ENCODE measurements at places on chromosomes 5 and 9.

DNA sequence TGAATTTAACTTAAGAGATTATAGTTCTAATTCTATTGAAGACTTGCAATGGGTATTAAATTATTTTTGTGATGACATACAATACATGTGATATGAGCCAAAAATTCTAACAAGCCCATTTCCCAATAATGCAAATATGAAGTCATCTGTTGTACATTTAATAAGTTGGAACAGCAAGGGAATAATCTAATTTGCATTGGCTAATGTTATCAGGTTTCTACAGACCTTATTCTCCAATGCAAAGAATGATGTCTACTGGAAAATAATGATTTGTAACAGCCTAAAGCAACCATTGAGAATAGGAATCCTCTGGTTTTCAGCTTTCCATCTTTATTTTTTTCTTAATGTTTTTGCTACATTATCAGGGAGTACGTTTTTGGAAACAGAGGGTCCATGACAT is 89.1 kb upstream of the MINAR2 start:
- no peak for DNase-seq

GRCh38 chr9:107323836-107324585 is 40.9 kb downstream of the RAD23B start:
- no peak for DNase-seq

GRCh38 chr5:22926574-22926973 is 73.4 kb upstream of the CDH12 start:
- DNase-seq, result no peak

DNA sequence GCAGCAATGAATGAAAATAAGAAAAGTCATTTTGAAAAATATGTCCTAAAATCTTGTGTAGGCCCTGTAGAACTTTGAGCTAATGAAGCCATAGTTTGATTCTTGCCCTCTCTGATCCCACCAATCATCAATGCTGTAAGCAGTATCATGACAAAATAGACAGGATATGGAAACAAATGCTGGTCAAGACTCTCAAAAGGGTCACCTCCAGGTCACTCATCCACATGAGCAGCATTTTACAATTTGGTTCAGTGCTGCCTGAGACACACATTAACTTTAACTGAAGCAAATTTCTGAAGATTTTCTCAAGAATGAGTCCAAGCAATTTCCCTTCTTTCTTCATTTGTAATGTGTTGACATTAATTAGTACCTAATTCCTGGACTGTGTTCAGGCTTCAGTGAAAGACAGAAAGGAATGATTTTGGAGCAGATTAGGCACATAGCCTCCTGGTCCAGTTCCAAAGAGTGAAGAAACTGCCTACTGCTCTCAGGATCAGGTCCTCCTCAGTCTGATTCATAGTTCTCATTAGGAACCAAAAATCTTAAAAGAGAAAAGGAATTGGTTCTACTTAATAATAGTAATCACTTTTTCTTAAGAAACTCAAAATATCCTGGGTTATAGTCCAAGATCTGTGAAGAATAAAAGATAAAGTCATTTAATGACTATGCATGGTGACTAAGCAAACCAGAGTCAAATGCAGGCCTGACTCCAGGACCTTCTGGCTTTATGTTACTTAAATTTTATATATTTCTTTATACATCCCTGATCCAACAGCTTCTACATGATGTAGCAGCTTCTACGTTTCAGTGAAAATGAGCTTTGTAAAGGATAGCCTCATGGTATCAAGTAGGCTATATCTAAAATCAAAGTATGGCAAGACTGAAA is 192.1 kb upstream of the RGMB start:
- DNase-seq, result no peak

DNA sequence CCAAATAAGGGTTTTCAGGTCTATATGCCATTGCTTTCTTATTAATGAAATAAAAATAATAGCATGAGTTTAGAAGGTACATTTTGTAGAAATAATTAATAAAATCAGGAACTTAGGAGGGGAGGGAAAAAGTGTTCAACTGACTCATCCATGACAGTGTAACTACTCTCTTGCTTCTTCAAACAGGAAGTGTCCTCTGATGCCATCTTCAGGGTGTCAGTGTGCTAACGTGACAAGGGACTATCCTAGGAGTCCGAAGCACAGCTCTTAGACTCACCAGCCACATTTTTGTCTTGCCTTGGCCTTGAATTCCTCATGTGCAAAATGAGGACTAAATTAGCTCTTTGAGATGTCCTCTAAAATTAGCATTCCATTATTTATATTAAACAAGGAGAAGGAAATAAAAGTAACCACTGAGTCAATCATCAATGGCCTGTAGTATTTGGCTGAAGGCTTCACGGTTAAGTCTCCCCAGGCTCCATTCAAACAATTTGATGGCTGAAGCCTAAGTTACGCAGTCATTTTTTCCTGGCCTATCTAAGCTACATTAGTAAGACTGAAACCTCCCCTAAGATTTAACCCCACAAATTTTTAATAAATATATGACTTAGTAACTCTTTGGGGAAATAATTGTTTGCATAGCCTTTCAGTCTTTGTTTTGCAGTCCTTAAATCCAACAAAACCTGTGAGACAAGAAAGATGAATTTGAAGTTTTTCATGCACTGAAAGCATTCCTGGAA is 151.1 kb downstream of the ARL15 start:
- DNase-seq, result no peak

GRCh38 chr9:27586304-27586703 is 13.0 kb upstream of the C9orf72 start:
- no peak for DNase-seq

DNA sequence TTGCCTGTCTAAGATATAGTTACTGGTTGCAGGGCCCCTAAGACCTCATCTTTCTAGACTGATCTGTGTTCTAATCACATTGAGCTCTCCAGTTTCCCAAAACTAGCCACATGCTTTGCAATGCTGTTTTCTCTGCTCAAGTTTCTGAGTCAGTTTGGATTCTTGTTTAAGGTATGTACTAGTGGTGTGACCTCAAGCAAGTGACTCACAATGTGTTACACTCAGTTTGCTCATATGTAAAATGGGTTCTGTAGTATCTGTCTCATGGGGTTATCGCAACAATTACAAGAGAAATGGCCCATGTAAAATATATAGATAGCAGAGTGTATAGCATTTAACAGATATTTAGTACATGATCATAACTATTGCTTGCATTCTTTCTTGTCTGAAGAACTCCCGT is 153.1 kb upstream of the ELL2 start:
- no peak for DNase-seq

- DNase-seq, result no peak
Observed at GRCh38 chr5:66718374-66719002, 122.3 kb downstream of the MAST4 start.

- DNase-seq, result no peak
Observed at GRCh38 chr5:171422902-171423663, 3.6 kb downstream of the FGF18 start.

GRCh38 chr5:28707706-28708105 is 1669.3 kb upstream of the CDH9 start:
- DNase-seq, result no peak

DNA sequence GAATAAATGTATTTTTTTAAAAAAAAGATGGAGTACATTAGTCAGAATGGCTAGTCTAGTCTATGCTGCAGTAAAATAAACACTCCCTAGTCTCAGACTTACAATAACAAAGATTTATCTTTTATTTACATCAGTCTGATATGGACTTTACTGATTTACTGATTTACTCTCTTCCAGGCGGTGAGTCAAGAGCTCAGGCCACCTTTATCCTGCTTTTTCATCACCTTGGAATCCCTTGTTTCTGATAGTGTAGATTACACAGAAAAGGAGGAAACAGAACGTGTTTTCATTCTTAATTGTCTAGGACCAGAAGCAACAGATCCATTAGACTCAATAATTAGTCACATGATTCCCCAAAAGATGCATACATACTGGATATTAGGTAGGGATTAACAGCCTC is 290.1 kb upstream of the TRPC7 start:
- no peak for DNase-seq

DNA sequence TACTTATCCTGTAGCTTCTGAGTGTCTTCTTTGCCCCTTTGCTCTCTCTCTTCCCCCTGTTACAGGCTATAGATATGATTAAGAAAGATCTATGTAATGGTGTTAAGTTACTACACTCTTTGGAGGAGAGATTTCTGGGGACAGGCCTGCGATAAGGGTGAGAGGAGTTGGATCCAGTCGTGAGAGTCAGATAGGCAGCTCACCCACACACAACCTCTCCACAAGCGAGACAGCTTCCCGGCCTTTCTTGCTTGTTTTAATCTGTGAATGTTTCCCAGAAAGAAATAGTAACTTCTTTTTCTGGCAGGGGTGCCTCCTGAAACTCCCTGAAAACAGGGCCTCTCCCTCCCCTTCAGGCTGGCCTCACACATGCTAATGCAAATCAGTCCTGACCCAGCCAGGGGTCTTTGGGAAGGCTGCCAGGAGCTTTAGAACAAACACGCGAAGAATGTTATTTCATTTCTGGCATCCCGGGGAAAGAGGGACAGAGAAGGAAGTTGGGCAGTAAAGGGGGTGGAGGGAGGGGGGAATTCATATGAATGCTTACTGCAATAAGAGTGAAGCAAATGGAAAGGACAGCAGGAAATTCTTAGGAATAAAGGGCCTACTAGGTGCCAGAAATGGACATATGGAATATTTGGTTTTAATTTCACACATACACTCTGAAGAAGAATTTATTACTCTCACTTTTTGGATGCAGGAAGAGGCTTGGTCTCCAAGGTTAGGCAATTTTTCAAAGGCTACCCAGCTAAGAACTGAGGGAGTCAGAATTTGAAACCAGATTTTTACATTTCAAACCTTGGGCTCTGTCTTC is 215.8 kb upstream of the TRIM32 start:
- no peak for DNase-seq

GRCh38 chr5:142692321-142692894 is 6.5 kb upstream of the FGF1 start:
- DNase-seq, result no peak

DNA sequence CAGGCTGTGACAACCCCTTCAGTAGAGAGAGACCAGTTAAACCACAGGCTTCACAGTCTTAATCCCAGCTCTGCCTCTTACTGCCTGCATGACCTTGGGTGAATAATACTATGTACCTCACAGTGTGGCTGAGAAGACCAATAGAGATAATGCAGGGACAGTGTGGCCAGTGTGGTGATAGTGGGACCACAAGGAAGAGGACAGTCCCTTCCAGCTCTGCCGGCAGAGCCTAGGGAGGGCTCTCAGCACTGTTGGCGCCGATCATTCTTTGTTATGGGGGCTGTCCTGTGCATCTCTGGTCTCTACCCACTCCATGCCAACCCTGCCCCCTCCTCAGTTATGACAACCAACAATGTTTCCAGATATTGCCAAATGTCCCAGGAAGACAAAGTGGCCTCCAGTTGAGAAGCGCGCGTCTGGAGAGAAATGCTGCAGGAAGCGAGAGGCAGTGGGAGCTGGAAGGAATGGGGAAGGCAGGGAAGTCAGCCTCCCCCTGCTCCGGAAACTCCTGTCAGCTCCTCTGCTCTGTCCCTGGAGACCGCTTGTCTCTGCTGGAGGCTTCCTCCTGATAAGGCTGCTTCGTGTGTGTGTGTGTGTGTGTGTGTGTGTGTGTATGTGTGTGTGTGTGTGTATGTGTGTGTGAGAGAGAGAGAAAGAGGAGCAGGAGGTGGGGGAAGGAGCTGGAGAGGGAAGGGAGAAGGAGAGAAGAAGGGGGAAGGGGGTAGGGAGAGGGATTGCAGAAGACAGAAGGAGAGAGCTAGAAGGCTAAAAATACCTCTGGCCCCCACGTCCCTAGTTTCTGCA is 31.8 kb upstream of the FABP6 start:
- DNase-seq, result no peak

DNA sequence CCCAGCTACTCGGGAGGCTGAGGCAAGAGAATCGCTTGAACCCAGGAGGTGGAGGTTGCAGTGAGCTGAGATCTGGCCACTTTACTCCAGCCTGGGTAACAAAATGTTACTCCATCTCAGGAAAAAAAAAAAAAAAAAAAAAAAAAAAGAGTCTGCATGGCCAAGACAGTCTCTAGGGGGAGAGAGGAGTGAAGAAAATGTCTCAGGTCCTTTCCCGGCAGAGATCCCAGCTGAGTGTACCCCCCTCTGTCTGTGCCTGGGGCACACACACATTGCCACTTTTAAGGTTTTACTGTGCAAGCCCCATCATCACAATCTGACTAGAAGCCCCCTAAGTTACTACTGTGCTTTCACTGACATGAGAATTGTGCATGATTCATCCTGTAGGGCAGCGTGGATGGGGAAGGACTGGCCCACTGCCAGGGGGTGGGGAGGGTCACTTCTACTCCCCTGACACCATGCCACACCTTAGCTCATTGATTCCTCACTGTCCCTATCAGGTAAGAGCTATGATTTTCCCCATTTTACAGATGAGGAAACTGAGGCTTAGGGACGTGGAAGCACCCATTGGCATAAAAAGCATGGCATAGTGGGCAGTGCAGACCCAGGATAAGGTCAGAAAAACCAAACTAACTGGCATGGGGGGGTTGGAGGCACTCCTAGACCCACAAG is 102.3 kb upstream of the LARP1 start:
- DNase-seq, result no peak

- no peak for DNase-seq
Observed at GRCh38 chr5:145920542-145921210, 15.7 kb upstream of the SH3RF2 start.

GRCh38 chr5:127320032-127320965 is 29.7 kb downstream of the MEGF10 start:
- DNase-seq, result no peak

GRCh38 chr5:37767961-37768360 is 71.9 kb downstream of the GDNF start:
- no peak for DNase-seq

DNA sequence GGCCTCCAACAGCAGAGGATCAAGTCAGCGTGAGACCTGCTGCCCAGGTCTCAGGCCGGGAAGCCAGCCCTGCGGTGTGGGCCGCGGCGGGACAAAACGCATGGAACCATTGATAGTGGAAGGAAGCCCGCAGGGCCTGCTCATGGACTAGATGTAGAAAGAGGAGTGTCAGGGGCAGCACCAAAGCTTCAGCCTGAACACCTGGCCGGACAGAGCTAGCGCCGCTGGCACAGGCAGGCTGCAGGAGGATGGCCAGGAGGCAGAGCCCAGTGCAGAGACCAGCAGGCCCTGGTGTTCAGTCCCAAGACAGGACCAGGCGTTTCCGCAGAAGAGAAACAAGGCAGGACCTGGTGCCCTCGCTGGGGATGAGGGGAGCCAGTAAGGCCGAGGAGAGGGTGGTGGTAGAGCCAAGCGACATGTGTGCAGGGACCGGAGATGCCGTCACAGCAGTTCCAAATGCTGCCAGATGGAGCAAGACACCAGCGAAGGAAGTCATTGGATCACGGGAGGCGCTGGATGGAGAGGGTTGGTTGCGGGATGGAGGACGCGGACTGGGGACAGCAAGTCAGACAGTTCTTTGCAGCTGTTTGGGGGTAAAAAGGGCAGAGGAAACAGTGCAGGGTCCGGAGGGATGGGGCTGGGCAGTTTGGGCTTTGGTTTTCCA is 42.1 kb upstream of the OLFM1 start:
- DNase-seq, result no peak

DNA sequence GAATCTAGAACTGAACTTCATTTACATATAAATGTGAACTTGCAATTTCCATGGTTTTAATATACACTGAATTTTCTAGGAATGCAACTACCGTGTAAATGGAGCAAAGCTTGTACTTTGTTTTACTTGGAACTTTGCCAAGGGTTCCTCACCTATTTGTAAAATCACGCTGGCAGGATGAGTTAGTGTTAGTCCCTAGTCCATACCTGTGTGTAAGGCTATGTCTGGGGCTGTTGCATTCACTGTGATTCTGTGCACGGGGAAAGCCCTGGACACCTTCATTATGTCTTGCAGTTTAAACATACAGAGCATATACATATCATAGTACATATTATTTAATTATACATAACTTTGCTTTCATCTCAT is 119.9 kb downstream of the PAX5 start:
- DNase-seq, result no peak
